Amygdala (tissue), 56 donors: ENCODE measurements at places on chromosomes 3 and 15.

- DNase-seq, result no peak
Measured at GRCh38 chr3:34934660-34935059, 704.7 kb upstream of the ARPP21 start.

- DNase-seq, result no peak
Measured at GRCh38 chr3:122577409-122578031, at the start of gene PARP15. Gene PARP15 (plus strand): TSS chr3:122577650. CDS start chr3:122577668, 18 bp downstream.

DNA sequence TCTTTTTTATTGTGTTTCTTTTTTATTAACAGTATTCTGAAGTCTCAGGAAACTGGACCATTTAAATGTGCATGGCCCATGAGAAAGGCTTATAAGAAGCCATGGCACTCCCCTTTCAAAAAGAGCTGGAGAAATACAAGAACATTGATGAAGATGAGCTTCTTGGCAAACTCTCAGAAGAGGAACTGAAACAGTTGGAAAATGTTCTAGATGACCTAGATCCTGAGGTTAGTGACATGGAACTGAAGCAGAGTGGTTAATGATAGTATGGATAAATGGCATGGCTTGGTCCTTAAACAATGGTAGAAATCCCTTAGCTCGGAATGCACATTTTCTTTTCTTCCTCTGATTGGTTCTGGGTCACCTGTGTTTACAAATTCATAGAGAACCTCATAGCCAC lies 14.9 kb downstream of the TMOD2 start:
- no peak for DNase-seq

DNA sequence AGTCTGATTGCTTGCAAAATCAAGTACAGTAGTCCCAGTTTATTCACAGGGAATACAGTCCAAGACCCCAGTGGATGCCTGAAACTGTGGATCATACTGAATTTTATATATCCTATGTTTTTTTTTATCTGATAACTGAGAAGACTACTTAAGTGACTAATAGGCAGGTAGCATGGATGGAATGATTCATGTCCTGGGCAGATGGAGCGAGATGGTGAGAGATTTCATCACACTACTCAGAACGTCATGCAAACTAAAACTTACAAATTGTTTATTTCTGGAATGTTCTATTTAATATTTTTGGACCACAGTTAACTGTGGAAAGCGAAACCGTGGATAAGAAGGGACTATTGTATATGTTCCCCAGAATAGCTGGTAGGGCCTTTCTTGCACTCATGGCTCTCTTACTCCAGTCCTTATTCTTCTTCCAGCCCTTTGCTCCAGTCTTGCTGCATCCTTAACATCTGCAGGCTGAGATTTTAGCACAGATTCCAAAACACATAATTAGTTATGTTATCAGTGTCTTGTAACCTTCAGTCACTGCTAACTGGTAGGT lies 290.0 kb downstream of the ADAMTSL3 start:
- DNase-seq, result no peak

- no peak for DNase-seq
Measured at GRCh38 chr15:90845201-90845949, 23.0 kb upstream of the FURIN start.

GRCh38 chr3:187738331-187739093 lies 6.8 kb downstream of the BCL6 start:
- DNase-seq, result peak; percentile 86

- no peak for DNase-seq
Measured at GRCh38 chr3:76474632-76475031, 565.3 kb upstream of the ROBO2 start.

DNA sequence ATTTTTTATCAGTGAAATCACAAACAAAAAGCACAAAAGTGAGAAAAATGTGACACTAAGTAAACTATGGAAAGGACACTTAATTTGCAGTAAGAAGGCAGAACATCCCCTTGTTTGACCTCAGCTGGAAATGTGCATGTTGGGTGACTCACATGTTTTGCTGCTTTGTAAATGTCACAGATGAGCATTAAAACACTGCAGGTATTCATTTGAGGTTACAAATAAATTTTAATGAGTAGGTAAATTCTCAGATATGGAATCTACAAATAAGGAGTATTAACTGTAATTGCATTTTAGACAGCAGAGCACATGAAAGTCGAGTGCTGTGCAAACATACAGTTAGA lies 20.3 kb downstream of the CHMP2B start:
- no peak for DNase-seq

DNA sequence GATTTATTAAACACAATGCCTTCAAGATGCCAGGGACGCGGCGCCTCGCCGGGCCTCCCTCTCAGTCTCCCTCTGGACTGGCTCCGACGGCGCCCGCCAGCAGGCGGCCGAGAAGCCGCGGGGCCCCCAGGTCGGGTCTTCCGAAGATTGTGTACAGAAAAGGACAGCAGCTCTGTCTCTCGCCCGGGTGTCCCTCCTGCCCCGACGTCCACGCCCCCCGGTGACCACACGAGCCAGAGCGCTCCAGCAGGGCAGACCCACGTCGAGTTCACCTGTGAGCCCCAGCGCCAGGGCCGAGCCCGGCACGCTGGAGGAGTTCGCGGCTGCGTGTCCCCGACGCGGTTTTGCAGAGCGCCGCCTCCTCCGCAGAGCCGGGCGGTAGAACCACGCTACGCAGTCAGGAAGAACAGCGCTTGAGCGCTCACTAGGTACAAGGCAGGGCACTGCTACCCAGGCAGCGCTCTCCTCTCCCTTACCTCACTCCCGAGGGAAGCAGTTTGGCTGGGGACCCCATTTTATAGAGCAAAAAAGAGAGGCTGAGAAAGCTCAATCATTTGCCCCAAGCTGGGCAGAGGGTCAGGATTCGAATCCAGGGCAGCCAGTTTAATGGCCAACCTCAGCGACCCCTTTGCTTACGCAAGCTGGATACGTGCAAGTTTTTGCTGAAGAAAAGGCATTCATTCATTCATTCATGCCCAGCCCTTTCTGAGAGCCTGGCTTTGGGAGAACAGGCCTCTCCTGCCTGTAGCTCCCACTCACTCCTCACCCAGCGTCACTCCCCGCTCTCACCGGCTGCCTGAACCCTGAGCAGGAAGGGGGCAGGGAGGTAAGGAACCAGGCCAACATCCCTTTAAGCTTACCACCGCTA lies 3.0 kb upstream of the TLE3 start:
- DNase-seq, result no peak

- no peak for DNase-seq
Measured at GRCh38 chr15:78047761-78048627, 29.5 kb downstream of the TBC1D2B start.

DNA sequence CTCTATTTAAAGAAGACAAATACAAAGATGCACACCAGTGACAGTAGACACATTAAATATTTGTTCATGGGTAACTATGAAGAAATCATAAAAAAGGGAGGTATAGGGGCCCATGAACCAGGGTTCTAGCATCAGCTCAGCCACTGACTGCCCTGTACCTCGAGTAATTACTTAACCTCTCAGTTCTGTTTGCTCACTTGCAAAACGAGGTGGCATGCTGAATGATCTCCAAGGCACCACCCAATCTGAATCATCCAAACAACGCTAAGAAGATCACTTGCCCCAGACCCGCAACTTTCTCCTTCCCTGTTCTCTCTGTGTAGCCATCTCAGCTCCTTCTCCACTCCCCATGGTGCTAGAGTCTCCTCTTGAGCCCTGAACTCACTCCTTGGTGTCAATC lies 374.7 kb downstream of the VPS13C start:
- DNase-seq, result no peak

GRCh38 chr3:58271901-58272501 lies 34.0 kb upstream of the RPP14 start:
- no peak for DNase-seq

- no peak for DNase-seq
Measured at GRCh38 chr3:20105513-20106280, 65.5 kb downstream of the KAT2B start.

DNA sequence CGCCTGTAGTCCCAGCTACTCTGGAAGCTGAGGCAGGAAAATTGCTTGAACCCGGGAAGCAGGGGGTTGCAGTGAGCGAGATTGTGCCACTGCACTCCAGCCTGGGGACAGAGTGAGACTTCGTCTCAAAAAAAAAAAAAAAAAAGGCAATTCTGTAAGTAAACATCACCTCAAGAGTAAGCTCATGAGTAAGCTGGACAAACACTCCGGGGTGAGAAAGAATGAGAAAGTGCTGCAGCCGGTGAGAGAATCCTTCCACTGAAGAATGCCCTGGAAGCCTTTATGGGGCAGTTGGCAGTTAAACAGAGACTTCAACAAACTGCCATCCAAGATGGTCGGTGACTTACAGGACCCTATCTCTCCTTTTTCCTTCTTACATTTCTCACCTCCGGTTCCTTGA lies 47.5 kb downstream of the FEZF2 start:
- DNase-seq, result no peak

GRCh38 chr15:90982135-90982534 lies 12.2 kb downstream of the PRC1 start:
- no peak for DNase-seq

DNA sequence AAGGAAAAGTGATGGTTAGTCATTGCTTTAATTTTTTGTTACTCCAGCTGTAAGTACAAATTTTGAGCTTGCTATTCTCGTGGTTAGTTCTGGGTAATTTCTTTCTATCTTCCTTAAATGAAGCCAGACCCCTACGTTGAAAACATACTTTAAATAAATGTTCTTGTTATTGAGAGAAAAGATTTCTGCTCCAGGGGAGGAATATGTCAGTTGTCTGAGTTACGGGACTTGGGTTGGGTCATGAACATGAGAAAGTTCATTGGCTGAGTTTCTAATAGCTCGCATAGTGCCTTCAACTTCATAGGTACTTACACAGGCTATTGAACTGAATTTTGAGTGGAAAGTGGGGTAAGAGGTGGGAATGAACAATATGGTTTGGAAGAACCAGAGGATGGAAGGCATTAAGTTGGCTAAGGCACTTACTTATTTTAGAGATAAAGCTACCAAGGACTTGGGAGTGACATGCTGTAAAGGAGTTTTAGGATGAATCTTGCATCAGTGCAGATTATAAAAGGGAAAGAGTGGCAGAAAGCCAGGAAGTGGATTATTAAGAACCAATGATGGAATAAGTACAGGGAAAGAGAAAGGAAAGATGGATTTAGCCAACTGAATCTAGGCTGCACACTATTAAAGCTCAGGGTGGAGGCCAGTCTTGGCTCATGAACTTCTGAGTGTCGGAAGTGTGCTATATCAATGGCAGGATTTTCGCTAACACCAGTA lies 1.4 kb downstream of the RPSA start:
- no peak for DNase-seq

DNA sequence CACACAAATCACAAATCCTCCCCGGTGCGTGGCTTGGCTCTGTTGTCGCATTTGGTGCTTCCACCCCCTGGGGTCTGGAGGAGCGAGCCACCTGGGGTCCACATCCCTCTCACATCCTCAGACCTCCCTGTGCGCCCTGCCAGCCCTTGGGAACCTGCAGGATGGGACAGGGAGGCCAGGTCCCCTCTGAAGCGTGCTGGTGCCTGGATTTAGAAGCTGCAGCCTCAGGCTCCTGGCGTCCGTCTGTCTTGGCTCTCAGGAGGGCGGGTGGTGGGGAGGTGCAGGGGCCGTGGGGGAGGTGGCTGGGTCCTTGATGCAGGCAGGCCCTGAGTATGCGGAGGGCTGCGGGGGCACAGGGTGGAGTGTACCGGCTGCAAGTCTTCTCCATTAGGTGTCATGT lies 38.4 kb downstream of the RGMA start:
- DNase-seq, result no peak

DNA sequence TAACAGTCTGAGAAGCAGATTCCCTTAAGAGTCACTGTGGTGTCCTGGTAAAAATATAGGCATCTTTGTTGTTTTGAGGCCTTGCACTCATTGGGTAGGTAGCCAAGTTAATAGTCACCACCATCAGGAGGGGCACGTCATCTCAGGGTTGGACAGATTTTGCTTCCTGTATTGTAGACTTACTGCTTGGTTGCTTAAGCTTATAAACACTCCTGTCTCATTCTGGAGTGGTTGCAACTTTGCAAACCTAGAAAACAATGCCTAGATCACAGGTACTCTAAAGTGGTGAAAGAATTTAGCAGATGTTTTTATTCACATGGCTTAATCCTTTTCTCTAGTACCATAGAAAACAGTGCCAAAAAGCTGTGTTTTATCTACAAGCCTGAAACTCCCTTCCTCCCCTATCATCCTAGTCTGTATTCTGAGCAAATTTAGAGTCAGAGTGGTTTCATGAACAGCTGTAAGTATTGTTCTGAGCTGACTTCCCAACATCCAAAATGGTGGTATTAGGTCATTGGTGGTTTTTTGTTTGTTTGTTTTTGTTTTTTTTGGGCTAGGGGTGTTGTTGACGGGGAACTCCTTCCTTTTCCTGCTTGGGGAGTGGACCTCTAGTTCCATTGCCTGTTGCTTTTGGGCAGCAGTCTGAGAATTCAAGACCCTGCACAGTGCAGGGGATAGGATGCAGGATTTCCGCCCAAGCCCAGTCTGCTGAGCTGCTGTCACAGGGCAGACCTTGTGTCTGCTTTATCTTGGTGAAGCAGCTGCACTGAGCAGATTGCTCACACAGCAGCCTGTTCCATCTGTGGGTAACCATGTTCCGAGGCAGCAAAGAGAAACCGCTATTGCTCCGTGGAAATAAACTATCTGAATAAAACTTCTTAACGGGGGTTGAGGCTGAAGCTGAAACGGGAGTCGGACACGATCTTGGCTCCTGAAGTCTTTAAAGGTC lies 202.0 kb downstream of the AKAP13 start:
- no peak for DNase-seq

GRCh38 chr15:78069052-78069414 lies 8.5 kb downstream of the TBC1D2B start:
- no peak for DNase-seq

DNA sequence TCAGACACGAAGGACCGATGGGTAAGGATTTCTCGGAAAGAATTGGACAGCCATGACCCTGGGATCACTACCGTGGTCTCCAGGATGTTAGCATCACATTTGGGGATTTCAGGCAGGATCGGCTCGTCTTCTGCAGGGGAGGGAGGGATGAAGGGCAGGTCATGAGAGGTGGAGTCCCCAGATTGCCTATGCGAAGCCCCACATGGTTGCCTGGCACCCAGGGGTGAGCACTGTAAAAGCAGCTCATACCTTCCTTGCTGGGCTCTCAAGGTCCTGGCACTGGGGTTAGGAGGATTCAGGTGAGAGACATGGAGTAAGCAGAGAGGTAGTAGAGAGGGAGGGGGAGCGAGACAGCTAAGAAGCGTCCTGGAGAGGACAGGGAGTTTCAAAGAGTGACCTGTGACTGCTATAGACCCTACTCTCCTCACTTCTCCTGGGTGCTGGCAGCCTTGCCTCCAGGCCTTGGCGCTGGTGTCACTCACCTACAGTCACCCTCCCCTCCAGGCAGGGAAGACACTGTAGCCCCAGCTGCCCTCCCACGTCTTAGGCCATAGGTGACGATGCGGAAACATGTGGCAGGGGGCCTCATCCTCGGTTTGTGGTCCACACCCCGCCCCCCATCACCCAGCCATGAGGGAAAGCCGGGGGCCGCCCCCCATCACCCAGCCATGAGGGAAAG lies 15.0 kb upstream of the EHD4 start:
- DNase-seq, result no peak

- no peak for DNase-seq
Measured at GRCh38 chr3:134883697-134884385, 88.8 kb downstream of the EPHB1 start.
